ENCODE measurements at places on chromosomes 13 and 19. TPM values are rescaled to one million over a fixed set of nuclear protein-coding genes. Genes with fewer than 3 reads are reported as not detected.

Gene VSTM1
- total RNA-seq = 1.5 TPM

Gene ANGPTL4
- 46.6 TPM for total RNA-seq

Gene TEX26
- not detected for total RNA-seq

Gene SNRPA
- total RNA-seq = 104 TPM

Gene NLRP4
- total RNA-seq = not detected

Gene CCL25
- not detected for total RNA-seq

Gene ADM5
- 4.7 TPM for total RNA-seq

DNA sequence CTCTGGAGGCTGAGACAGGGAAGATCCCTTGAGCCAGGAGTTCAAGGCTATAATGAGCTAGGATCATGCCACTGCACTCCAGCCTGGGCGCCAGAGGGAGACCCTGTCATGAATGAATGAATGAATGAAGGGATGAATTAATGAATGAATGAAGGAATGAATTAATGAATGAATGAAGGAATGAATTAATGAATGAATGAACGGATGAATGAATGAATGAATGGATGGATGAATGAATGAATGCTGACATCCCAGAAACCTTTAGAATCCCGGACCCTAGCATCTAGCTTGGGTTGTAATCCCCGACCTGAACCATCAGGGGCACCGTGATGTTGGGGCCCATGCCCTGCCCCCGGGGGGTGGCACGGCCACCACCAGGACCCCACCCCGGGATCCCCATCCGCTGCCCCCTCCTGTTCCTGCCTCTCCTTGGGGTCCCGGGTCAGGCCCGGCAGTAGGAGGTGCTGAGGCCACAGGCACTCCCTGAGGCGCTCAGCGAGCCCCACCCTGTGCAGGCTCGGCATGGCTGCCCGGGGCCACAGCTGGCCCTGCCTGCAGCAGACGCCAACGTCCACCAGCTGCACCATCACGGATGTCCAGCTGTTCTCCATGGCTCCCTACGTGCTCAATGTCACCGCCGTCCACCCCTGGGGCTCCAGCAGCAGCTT, 3.4 kb downstream of the EBI3 start:
- DNase-seq = no peak

DNA sequence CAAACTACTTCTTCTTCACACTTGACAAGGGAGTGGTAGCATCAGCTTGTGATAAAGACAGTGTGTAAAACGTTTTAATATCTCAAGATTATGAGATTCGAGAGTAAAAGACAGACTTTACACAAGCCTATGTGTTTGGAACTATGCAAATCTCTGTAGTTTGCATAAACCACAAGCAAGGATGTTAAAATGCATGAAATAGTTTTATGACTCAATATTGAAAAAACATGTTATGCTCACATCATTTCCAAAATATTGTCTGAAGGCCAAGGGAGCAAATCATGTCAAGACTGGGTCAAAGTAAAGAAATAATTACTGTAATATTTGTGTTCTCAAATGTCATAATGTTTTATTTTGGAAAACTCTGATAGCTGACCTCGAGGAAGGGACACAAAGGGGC, 316.8 kb upstream of the KLF12 start:
- DNase-seq = no peak

DNA sequence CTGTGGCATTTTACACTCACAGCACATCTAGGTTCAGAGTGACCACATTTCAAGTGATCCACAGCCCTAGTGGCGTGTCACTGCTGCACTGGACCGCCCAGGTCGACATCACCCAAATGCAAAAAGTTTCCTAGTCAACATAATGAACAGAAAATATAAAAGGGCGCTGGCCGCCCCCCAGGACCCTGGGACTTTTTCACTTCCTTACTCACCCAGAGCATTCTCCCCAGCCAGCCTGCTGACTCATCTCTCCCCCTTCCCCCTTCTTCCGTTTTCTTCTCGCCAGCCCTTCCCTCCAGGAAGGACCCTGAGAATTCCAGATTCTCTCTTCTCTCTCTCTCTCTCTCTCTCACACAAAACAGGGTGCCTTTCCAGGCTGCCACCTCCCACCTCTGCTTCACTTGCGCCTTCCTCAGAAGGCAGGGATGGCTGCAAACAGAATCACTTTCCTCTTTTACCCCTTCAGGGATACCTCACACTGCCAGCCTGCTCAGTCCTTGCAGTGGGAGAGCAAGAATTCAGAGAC, 21.0 kb upstream of the GRWD1 start:
- no peak for DNase-seq

- DNase-seq = no peak
Measured at GRCh38 chr13:113394339-113394640, 30.4 kb upstream of the GRTP1 start.

DNA sequence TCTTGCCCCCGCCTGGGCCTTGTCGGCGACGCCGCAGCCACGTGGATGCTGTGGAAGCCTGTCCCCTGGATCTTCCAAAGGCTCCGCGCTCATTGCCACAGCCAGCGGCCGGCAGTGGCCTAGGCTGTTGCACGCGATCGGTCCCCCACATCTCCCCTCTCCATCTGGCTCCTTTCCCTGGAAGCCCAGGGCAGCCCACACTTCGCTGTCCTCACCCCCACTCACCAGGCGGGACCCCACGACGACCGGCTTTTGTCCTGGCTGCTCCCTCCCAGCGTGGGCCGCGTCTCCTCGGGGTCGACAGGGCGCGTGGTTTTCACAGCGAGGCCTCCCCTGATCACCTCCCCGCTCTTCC, 605 bp upstream of the TEX30 start:
- DNase-seq = no peak

- no peak for DNase-seq
Measured at GRCh38 chr19:41356984-41357739, 3.4 kb upstream of the TGFB1 start.

DNA sequence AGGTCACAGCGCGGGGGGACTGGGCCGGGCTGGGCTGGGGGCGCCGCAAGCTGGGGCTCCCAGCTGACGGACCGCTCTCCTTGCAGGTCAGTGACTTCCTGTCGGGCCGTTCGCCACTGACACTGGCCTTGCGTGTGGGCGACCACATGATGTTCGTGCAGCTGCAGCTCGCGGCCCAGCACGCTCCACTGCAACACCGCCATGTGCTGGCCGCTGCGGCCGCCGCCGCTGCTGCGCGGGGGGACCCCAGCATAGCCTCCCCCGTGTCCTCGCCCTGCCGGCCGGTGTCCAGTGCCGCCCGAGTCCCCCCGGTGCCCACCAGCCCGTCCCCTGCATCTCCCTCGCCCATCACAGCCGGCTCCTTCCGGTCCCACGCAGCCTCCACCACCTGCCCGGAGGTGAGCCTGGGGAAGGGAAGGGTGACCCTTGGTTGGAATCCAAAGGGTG, 5.7 kb downstream of the MIDN start:
- DNase-seq = no peak

GRCh38 chr13:26549713-26550112, 7.8 kb upstream of the WASF3 start:
- no peak for DNase-seq

- DNase-seq = no peak
Measured at GRCh38 chr13:113383089-113383488, 19.2 kb upstream of the GRTP1 start.

GRCh38 chr19:29779921-29780320, 31.9 kb upstream of the CCNE1 start:
- no peak for DNase-seq

GRCh38 chr19:362683-363082, 18.1 kb upstream of the MIER2 start:
- no peak for DNase-seq

DNA sequence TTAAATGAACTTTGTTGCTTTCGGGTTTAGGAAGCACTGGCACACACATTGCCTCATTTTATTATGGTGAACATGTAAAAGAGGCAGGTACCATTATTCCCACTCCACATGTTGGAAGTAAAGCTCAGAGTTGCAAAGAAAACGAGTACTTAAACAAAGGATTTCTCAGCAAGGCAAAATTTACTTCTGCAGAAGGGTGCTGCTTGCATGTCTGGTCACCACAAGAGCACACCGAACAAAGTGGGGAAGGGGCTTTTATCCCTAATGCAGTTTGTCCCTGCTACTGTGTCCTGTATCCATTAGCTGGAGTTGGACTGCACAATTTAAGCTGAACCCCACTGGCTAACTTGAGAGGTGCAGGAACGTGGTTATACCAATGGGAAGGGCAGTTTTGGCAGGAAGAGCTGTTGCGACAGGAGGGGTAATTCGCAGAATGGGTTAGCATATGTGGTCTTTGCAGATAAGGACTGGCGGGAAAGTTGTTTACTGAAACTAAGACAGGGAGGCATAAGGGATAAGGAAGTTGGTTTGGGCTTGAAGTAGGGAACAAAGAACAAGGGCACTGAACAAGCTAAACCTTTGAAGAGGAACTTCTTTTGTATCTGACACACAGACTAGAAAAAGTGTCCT, 545.5 kb downstream of the UQCRFS1 start:
- DNase-seq = no peak

- no peak for DNase-seq
Measured at GRCh38 chr13:109704771-109705635, 81.4 kb downstream of the IRS2 start.

DNA sequence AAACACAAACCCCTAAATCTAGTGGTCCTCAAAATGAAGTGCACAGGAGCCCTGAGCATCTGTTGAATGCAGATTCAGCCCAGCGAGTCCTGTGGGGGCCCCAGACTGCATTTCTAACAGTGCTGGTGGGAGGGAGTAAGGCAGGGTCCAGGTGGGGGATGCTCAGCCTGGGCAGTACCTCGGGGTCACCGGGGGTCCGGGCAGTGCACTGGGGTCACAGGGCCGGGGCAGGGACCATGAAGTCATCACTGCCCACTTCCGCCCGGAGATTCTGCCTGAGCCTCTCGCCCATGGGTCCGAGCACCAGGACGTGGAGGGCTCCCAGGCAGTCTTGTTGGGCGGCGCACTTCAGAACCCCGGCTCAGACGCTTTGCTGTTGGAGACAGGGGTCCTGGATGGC, 838 bp upstream of the ATP4B start:
- no peak for DNase-seq

GRCh38 chr13:46593398-46593797, 40.4 kb downstream of the LRCH1 start:
- no peak for DNase-seq

DNA sequence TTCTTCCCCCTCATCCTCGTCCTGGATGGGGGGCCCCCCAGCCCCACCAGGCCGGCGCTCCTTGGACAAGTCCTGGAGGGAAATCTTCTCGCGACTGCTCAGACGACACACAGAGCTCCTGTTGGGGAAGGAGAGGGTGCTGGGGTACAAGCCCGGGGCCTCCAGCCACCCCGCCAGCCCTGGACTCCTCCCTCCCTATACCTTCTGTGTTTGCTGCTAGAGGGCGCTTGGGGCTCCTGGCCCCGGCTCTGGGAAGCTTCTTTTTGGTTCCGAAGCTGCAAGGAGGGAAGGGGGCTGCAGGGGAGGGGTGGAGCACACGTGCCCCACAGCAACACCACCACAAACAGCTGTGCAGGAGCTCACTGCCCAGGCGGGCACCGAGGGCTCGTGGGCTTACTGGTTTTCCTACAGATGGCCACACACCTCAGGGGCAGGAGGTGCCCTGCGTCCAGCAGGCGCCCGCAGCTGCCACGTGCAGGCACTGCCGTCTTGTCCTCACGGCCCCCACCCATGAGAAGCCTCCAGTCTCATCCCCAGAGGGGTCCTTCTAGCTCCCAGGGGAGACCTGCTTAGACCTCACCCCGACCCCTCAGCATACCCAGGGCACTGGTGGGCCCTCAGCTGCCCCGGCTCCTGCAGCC, 20.5 kb downstream of the EPS8L1 start:
- DNase-seq = no peak

GRCh38 chr13:36454987-36455386, 22.7 kb downstream of the CCNA1 start:
- DNase-seq = no peak

- no peak for DNase-seq
Measured at GRCh38 chr19:50362030-50362412, 3.4 kb downstream of the NAPSA start.

GRCh38 chr19:49889038-49889686, 7.5 kb downstream of the IL4I1 start:
- no peak for DNase-seq

DNA sequence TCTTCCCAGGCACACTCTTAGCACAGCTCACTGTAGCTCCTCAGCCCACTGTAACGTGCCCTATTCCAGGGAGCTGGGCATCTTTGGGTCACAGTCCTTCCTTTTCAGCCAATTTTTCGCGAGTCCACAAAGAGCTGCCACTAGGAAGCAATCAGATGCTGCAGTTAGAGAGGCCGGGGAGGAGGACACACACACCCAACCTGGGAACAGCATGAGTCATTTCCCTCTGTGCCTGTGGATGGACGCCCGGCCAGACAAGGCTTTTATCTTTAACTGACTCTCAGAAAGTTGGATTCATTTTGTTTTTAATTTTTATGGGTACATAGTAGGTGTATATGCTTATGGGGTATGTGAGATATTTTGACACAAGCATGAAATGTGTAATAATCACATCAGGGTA, 918.6 kb downstream of the UQCRFS1 start:
- DNase-seq = no peak

DNA sequence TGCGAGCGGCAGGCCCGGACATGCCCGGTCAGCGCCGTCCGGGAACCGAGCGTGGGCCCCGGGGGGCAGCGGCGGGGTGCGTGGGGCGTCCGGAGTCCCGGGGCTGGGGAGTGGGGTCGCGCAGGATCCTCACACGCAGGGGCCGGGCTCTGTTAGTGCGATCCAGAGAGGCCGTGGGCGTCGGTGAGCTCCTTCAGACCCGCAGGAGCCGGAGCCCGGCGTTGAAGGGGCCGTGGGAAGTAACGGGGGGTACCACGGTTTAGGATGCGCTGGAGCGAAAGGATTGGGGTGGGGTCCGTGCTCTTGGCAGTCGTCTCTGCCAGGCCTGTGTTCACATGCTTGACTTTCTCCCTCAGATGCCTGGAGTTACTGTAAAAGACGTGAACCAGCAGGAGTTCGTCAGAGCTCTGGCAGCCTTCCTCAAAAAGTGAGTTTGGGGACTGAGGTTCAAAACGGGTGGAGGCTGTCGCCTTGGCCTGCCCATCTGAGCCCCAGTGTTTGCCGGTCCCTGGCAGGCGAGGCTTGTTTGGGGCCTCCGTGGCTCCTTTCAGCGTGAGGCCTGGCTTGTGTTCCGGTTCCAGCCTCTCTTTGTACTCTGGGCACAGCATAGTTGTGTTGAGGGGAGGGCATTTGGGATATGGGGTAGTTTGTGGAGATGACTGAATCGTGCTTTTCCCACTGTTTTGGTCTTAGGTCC, 512 bp downstream of the RPS19 start:
- DNase-seq = no peak

- no peak for DNase-seq
Measured at GRCh38 chr13:114268344-114269280, 12.8 kb upstream of the UPF3A start.

- peak; percentile 51 for DNase-seq
Measured at GRCh38 chr19:53553865-53554791, 16.2 kb downstream of the ZNF331 start.

DNA sequence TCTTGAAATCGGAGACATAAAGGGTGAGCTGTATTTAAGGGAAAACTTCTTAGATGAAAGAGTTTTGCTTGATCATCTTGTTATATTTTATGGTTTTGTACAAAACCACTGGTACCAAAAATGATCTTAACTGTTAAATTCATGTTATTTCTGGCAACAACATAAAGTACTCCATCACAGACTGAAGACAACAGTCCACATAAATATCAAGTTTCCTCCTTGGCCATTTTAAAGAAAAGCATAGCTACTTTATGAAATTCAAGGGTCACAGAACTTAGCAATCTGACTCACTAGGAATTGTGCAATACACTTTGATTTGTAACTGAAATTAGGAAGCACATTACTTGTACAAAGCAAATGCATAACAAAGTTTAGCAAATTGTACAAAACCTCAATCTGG, 66.3 kb downstream of the TBC1D4 start:
- DNase-seq = no peak

- DNase-seq = no peak
Measured at GRCh38 chr13:28531077-28531844, 36.3 kb upstream of the FLT1 start.

GRCh38 chr19:42021185-42021584, 27.2 kb upstream of the ATP1A3 start:
- no peak for DNase-seq
